Muscle of leg (tissue), 16 donors: ENCODE measurements at places on chromosomes 6 and 20. TPM values are rescaled to one million over a fixed set of nuclear protein-coding genes. Genes with fewer than 3 reads are reported as not detected.

CLPSL2 gene
- not detected for total RNA-seq

FBXO9 gene
- total RNA-seq = 47.2 TPM

SLC22A7 gene
- total RNA-seq = not detected

NTSR1 gene
- 0.04 TPM for total RNA-seq

SFT2D1 gene
- 21.1 TPM for total RNA-seq

ETV7 gene
- 0.04 TPM for total RNA-seq

TAPBP gene
- total RNA-seq = 16.0 TPM

PACRG gene
- 1.8 TPM for total RNA-seq

TGM3 gene
- 0.49 TPM for total RNA-seq

RIN2 gene
- total RNA-seq = 26.0 TPM

FNDC11 gene
- 0.09 TPM for total RNA-seq

ITPA gene
- 45.0 TPM for total RNA-seq

THBS2 gene
- 119 TPM for total RNA-seq

ARMC12 gene
- 0.62 TPM for total RNA-seq

SERAC1 gene
- 5.4 TPM for total RNA-seq
